ENCODE measurements at places on chromosomes 2 and 18.

DNA sequence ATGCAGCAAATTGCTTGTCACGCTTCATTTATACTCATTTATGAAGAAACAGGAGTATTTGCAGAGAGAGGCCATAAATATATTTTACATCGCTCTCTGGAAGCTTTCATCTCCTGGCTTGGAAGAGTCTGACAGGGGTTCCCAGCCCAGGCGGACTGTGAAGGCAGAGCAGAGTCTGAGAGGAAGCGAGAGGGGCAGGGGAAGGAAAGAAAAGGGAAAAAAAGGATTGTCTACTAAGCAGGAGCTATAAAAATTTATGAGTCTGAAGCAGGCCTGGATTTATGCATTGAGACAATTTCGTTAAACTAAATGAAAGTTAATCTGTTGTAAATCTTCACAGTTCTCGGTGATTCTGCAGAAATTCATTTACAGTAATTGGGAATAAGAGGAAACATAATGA lies 143.9 kb upstream of the GYPC start:
- DNase-seq: no peak

DNA sequence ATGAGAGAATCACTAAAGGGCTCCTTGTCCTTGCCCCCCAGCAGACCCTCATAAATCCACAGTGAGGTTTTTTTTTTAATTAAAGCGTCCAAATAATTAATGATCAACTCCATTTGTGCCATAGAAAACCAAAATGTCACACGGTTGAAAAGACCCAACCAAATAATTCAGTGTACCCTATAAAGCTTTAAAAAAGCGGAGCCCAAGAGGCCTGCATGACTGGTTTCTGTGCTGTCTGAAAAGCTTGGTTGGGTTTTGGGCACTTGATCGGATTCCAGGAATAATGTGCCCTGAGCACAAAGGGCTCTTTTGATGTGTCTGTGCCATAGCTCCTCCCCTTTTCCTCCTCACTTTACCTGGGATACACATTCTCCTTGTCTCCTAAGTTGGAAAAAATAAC lies 523.2 kb downstream of the TNS1 start:
- DNase-seq: no peak

DNA sequence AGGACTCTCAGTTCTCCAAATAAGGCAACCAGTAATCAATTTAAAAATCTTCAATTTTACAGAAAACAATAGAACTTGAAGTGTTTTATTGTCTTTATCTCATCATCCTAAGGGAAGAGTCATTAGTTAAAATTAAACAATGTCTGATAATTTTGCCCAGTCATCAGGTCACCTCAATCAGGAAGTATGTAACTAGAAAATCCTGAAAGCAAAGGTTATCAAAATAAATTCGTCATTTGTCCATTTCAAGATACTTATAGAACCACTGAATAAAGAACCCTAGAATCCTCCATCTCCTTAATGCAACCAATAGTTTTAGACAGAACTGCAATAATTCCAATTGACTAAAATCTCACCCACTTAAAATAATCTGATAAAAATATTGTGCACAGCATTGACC lies 115.2 kb downstream of the NCKAP5 start:
- no peak for DNase-seq

- DNase-seq: peak; percentile 28
Measured at GRCh38 chr2:196131384-196131937, 39.9 kb downstream of the STK17B start.

GRCh38 chr2:190354003-190354690 lies 10.8 kb downstream of the INPP1 start:
- DNase-seq: no peak

- peak; percentile 97 for DNase-seq
Measured at GRCh38 chr2:27262379-27263286, at the start of gene SLC30A3. SLC30A3 (minus strand) TSS chr2:27263047; CDS start chr2:27262906, 141 bp downstream.

- DNase-seq: no peak
Measured at GRCh38 chr18:65439188-65439587, 311.6 kb upstream of the CDH7 start.

DNA sequence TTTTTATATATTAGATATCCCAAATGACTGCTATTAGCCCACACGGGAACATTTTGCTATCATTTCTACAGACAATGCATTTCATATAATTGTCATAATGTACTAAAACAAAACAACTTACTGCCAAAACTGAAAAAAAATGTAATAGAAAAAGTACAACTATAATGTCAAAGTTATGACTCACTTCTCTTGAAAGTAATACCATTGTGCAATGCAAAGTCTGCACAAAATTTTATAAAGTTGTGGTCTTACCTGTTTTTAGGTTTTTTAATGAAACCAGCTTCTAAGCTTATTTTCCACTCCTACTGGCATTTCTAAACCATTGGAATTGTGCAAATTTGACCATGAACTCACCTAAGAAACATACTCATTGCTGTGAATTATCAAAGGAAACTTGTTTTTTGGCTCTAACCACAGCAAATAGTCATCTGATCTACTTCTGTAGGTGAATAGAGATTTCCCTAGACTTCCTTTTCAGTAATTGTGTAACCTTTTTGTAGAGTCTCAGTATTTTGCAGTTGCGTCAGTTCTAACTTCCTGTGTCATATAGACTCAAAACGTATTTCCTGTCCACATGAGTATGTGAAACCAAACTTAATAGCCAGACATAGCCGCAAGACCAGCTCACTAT lies 31.9 kb upstream of the TFPI start:
- no peak for DNase-seq

GRCh38 chr2:223870840-223871611 lies 33.6 kb upstream of the AP1S3 start:
- no peak for DNase-seq

GRCh38 chr2:42298996-42299754 lies 61.8 kb downstream of the COX7A2L start:
- DNase-seq: no peak

GRCh38 chr18:27073404-27073830 lies 111.7 kb downstream of the CHST9 start:
- no peak for DNase-seq

DNA sequence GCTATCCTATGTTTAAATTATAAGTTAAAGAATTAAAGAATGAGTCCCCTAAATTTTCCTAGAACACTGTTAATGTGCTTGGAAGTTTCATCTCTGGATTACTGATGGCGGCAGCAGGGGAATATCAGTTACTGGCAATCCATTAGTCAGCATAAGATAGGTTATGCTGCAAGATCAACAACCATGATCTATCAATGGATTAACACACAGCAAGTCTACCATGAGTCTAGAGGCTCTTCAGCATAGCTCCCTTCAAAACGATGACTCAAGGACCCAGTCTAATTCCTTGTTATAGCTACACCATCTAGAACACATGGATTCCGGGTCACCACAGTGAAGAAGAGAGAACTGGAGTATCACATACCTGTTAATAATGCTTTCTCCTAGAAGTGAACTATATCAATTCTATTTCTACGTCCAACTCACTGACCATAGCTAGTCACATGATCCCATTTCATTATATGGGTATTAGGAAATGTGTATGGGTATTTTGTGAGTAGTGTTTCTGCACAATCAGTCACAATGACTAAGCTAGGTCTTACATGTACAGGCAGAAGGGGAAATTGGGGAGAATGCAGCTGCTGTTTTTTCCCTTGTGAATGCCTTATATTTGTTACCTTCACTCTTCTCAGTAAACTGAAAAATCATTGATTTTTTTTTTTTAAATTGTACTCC lies 108.3 kb upstream of the MAPRE2 start:
- DNase-seq: no peak

DNA sequence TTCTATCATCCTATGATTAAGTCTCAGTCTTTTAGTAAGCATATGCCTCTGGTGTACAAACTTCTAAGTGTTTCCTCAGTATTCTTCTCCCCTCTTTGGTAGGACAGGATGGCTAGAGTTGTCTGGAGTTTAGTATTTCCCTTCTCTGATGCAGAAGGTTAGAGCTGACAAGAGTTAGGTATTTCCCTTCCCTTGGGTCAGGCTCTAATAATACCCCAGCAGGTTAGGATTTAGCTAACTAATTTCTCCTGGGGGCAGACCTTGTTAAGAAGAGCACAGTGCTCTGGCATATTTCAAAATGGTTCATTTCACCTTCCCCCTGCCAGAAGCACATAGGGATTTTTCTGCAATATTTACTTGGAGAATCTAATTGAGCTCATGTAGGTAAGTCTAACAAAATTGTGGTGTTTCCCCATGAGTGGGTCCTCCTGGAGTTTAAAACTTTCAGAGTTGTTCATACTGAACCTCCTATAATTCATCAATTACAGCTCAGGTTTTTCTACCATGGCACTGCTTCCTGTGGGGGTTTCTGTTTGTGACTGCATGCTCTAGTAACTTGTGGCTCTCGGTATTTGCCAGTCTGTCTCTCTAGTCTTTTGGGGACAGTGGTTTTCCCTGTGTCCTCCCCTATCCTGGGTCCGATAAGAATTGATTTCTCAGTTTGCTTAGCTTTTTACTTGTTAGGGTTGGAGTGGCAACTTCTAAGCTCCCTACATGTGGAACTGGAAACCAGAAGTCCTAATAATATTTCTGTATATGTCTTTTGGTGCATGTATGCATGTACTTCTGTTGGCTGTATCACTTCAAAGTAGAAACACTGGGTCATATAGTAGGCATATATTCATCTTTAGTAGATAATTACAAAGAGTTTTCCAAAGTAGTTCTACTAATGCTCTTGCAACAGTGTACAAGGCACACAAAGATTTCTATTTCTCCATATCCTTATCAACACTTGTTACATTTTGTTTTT lies 77.7 kb downstream of the GDF7 start:
- no peak for DNase-seq

- no peak for DNase-seq
Measured at GRCh38 chr2:78061301-78061700, 539.1 kb upstream of the LRRTM4 start.

- no peak for DNase-seq
Measured at GRCh38 chr2:225090746-225091145, 48.5 kb upstream of the DOCK10 start.

GRCh38 chr18:25814841-25815458 lies 275.5 kb downstream of the SS18 start:
- no peak for DNase-seq

GRCh38 chr2:238285653-238286082 lies 2.7 kb downstream of the PER2 start:
- DNase-seq: no peak

- no peak for DNase-seq
Measured at GRCh38 chr2:143679617-143680016, 550.4 kb downstream of the ARHGAP15 start.

GRCh38 chr2:227411320-227411989 lies 23.7 kb upstream of the SCYGR1 start:
- DNase-seq: no peak

GRCh38 chr2:110871637-110872036 lies 139.3 kb downstream of the ACOXL start:
- DNase-seq: no peak

GRCh38 chr2:50455351-50455939 lies 576.5 kb downstream of the NRXN1 start:
- DNase-seq: no peak

DNA sequence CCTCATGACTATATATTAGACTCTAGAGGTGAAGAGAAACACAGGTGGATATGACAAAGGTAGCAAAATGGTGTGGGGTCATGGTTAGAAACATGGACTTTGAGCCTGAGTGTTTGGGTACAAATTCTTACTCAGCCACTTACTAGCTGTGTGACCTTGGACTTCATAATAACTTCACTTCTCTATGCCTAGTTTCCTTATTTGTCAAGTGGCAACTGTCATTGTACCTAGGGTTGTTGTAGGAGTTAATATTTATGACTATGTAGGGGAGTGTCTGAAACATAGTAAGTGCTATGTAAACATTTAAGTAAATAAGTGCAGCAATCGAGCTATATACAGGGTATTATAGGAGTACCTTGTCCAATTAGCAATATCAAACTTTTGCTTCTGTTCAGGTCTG lies 49.7 kb upstream of the RAPH1 start:
- DNase-seq: no peak

DNA sequence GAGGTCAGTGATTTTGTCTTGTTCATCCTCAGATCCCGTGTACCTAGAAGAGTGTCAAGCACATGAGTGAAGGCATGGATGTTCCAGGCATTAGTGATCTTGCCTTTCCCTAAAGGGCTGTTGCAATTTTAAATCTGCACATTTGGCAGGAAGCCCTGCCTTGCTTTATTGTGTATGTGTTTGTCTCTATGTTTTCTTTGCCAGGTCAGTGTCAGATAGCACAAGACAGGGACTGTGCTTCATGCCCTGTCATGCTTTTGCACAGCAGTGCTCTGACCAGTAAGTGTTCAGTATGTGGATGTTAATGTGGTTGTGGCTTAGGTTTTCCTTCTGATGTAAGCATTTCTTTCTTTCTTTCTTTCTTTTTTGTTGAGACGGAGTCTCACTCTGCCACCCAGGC lies 131.5 kb downstream of the RGPD3 start:
- no peak for DNase-seq

- DNase-seq: no peak
Measured at GRCh38 chr2:182447163-182447562, 20.3 kb upstream of the PDE1A start.

DNA sequence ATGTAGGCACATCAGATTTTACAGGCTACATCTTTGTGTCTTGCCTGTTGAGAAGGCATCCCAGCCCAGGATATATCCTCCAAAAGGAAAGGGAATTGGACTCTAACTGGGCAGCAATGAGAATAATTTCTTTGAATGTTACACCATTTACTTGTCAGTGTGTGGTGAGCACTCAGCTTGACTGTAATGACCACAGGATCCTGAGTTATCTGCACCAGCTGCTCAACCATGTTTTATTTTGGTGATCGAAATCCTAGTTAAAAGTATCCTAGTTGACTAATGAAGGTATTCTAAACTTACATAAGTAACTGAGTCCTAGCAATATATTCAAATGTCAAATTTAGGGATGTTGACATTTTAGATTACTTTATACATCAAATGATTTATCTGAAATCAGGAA lies 123.0 kb downstream of the MYO3B start:
- DNase-seq: no peak

- DNase-seq: no peak
Measured at GRCh38 chr2:47309952-47310800, 92.8 kb upstream of the MSH2 start.

- peak; percentile 93 for DNase-seq
Measured at GRCh38 chr18:10525697-10526560, at the start of gene NAPG. NAPG (plus strand) TSS chr18:10526027; CDS start chr18:10526103, 76 bp downstream.

DNA sequence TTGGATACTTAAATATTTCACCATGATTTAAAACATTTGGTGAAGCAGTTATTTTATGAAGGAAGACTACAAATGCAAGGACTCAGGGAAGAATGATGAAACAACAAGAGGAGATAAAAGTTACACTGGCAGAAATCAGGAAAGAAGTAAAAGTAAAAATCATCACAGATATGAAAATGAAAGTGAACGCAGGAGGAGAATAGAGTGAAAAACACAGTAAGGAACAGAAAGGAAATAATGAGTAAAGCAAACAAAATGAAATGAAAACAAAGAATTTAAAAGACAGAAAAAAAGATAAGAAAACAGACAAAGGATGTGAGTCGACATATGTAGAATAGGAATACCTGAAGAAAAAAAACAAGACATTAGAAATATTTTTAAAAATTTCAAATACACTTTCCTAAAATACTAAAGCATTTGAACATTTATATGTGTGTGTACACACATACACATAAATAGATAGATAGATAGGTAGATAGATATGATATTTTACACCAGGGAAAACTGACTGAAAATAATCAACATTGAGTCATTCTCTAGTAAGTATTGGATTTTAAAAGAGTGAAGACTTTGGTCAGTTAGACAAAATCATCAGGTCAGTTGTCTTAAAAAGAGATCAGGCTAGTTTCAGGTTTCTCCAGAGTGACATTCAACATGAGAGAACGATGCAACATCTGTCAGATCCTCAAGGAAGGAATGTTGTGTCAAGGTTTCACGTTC lies 12.1 kb upstream of the KDSR start:
- DNase-seq: no peak

- DNase-seq: no peak
Measured at GRCh38 chr2:253202-253638, 10.6 kb downstream of the SH3YL1 start.

Measured in H54 (cell line).